NCI-H1930 (cell line): ENCODE measurements at places on chromosomes 6 and 20.

- DNase-seq, result no peak
Measured at GRCh38 chr20:58519940-58520712, 4.9 kb upstream of the APCDD1L start.

- no peak for DNase-seq
Measured at GRCh38 chr20:10338426-10339180, 95.4 kb downstream of the MKKS start.

- no peak for DNase-seq
Measured at GRCh38 chr6:13877051-13877450, 47.7 kb upstream of the RNF182 start.

DNA sequence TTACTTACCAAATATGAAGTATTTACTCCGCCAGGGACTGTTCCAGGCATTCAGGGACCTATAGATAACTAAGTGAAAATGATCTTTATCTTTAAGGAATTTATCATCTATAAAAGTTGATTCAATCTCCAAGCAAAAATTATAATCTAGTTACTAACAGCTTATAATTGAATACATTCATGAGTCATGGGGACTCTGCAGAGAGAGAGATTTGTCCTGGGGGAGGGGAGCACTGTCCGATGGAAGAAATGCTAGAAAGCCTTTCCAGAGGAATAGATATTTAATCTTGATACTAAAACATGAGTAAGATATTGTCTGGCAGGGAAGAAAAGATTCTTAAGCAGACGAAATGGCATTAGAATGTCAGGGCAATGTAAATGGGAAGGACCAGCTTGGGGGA is 139.3 kb downstream of the CD164 start:
- no peak for DNase-seq

GRCh38 chr20:17836303-17836861 is 132.2 kb downstream of the SNX5 start:
- DNase-seq, result no peak

- DNase-seq, result no peak
Measured at GRCh38 chr6:71187141-71187540, 101.5 kb upstream of the OGFRL1 start.

- DNase-seq, result no peak
Measured at GRCh38 chr20:37955511-37955910, 52.6 kb downstream of the VSTM2L start.

DNA sequence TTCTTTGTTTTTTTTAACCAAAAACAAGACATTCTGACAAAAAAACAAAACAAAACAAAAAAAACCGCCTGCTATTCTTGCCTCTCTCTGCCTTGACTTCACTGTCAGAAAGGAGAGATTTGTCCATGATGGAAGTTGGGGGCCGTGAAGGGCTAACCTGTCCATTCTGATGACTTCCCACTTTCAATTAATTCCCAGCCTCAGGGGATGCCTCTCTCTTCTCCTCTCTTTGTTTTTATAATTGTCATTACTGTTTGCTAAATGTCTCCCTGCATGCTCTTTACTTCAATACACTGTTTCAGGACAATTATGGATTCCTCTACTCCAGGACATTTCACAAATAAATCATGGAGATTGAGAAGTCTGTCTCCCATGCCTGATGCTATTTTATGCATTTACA is 130.5 kb upstream of the CNR1 start:
- no peak for DNase-seq

GRCh38 chr6:156880913-156881312 is 103.7 kb downstream of the ARID1B start:
- DNase-seq, result no peak

GRCh38 chr6:3743541-3743940 is 8.0 kb downstream of the PXDC1 start:
- DNase-seq, result no peak

DNA sequence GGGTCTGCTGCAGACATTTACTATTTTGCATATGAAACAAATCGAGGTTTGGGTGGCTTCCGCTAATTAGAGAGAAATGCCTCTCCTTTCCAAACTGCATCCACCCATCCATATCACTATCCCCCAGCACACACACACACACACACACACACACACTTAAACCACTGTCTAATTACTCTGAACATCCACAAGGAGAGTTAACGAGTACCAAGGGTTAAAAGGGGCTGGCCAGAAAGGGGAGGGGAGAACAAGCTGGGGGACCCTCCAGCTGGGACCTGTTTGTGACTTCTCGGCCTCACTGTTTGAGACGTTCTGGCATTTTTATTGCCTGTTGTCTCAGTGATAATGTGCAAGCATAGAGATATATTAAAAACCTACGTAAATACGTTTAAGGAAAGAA is 261.2 kb downstream of the FOXC1 start:
- DNase-seq, result no peak

GRCh38 chr6:157669747-157670216 is 153.3 kb upstream of the SNX9 start:
- no peak for DNase-seq

GRCh38 chr6:5894357-5894756 is 112.4 kb downstream of the NRN1 start:
- DNase-seq, result no peak

- no peak for DNase-seq
Measured at GRCh38 chr6:69584913-69585729, 211.7 kb downstream of the LMBRD1 start.

- no peak for DNase-seq
Measured at GRCh38 chr6:361411-362132, 30.0 kb upstream of the IRF4 start.

- DNase-seq, result no peak
Measured at GRCh38 chr6:1878330-1878729, 268.6 kb downstream of the FOXC1 start.

DNA sequence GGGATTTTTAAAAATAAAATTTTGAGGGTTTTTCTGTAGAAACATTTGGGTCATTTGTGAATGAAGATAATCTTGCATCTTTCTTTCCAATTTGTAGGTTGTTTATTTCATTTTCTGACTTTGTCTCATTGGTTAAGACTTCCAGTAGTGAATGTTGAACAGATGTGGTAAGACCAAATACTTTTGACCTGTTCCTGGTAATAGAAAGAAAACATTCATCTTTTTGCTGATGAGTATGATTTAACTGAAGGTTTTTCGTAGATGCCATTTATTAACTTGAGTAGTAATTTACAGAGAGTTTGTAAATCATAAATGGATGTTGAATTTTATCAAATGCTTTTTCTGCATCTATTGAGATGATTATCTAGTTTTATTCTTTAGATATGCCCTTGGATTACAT is 416.1 kb upstream of the CITED2 start:
- DNase-seq, result no peak

- no peak for DNase-seq
Measured at GRCh38 chr20:63473555-63474449, 1.3 kb upstream of the KCNQ2 start.

DNA sequence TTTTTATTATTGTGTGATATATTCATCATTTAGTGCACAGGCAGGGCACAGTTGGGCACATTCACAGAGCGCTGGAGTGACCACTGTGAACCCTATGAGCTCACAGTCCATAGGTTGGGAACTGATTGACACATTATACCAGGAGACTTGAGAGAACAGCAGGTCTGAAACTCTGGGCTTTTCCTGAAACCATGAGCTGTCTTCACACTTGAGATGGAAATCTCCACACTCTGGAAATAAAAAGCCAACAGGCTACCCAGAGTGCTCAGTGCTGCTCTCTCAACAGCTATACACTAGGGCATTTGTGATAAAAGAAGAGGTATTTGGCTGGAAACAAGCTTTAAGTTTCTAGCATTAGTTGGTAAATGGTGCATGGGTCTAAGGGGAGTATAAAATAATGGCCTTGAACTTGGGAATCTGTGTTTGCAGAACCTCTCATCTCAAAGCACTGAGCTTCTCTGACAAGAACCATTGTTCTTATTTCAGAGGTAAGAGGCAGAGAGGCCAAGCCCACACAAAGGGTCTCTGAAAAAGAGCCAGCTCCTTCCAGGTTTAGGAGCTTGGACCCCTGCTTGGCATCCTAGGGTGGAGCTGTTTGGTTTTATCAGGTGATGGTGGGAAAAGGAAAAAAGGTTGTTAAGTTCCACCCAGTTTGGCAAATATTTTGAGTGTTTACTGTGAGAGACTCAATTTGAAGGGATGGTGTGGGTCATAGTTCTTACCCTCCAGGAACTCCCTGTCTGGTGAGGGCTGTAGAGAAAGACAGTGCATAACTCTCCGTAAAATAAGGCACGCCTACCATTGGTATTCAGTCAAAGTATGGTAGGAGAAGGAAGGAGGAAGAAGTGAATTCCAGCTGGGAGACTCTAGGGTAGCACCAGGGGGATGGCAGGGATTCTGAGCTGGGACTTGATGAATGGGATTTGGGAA is 14.5 kb downstream of the CHMP4B start:
- DNase-seq, result no peak

- DNase-seq, result no peak
Measured at GRCh38 chr6:3382326-3383279, 74.2 kb downstream of the SLC22A23 start.

DNA sequence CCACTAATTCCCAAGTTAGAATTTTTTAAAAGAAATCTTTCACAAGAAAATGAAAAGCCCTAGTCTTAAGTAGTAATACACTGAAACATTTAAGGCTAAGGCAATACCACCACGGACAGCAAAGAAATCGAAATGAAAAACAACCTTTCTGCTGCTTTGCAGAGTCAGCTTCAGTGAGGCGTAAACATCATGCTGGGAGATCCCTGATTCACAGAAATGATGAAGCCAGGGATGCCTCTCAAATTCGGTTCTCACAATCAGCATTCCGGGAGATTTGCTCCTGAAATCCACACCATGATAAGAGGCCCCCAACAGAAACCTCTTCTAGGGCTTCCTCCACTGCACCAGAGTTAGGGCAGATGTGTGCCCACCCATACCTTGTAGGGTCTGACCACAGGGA is 18.6 kb downstream of the RRBP1 start:
- no peak for DNase-seq

- no peak for DNase-seq
Measured at GRCh38 chr6:106913676-106914280, 60.8 kb downstream of the CD24 start.

- no peak for DNase-seq
Measured at GRCh38 chr6:47267301-47267700, 42.4 kb downstream of the TNFRSF21 start.

GRCh38 chr20:8946036-8946940 is 122.6 kb upstream of the PLCB4 start:
- DNase-seq, result no peak

- DNase-seq, result no peak
Measured at GRCh38 chr20:52684905-52685304, 287.3 kb upstream of the TSHZ2 start.

- DNase-seq, result no peak
Measured at GRCh38 chr6:52595000-52595795, 18.3 kb upstream of the TRAM2 start.
